Articular chondrocyte of knee joint (primary cell): ENCODE measurements at places on chromosomes 3 and 15. TPM values are rescaled to one million over a fixed set of nuclear protein-coding genes. Genes with fewer than 3 reads are reported as not detected.

Gene EHD4
- 14.4 and 14.5 TPM in 2 replicates for total RNA-seq

Gene ZPLD1
- 0.22 and 0.26 TPM in 2 replicates for total RNA-seq

Gene CLDN18
- total RNA-seq: under 0.01 TPM in 1 of 2 replicates, not detected in the other

Gene SRPRB
- 84.6 and 97.0 TPM in 2 replicates for total RNA-seq

Gene FXR1
- total RNA-seq: 168 and 179 TPM in 2 replicates

Gene GOLGA6A
- total RNA-seq: 0.11 and 0.13 TPM in 2 replicates

Gene KBTBD8
- total RNA-seq: 7.3 and 11.3 TPM in 2 replicates

Gene EPB42
- not detected in 2 replicates for total RNA-seq

Gene NDUFAF3
- 36.6 and 46.3 TPM in 2 replicates for total RNA-seq

Gene CASR
- total RNA-seq: not detected in 2 replicates

Gene CYP1A1
- total RNA-seq: 0.32 TPM in 1 of 2 replicates, not detected in the other

Gene PPP1R14D
- total RNA-seq: not detected in 2 replicates

Gene C3orf20
- total RNA-seq: 0.13 and 0.22 TPM in 2 replicates

Gene TUSC7
- not detected in 2 replicates for total RNA-seq

Gene MOBP
- total RNA-seq: not detected in 2 replicates

Gene EIF4E3
- total RNA-seq: 6.2 and 7.8 TPM in 2 replicates
